ENCODE measurements at places on chromosomes 3 and 15.

GRCh38 chr15:100732211-100733055 is 130.0 kb downstream of the ASB7 start:
- DNase-seq, result no peak

DNA sequence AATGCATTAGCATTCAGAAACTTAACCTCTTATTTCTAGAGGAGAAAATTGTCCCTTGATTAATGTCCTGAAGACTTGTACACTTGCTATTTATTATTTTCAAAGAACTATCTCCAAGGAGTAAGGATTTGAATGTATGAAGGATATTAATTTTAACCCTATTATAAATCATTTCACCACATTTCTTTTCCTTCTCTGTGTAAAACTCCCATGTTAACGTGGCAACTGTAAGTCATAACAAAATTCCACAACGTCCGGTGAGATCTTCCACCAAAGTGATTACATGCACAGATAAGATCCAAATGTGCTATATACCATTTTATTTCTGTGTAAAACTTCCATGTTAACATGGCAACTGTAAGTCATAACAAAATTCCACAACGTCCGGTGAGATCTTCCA is 229.1 kb upstream of the ARHGEF26 start:
- DNase-seq, result no peak

DNA sequence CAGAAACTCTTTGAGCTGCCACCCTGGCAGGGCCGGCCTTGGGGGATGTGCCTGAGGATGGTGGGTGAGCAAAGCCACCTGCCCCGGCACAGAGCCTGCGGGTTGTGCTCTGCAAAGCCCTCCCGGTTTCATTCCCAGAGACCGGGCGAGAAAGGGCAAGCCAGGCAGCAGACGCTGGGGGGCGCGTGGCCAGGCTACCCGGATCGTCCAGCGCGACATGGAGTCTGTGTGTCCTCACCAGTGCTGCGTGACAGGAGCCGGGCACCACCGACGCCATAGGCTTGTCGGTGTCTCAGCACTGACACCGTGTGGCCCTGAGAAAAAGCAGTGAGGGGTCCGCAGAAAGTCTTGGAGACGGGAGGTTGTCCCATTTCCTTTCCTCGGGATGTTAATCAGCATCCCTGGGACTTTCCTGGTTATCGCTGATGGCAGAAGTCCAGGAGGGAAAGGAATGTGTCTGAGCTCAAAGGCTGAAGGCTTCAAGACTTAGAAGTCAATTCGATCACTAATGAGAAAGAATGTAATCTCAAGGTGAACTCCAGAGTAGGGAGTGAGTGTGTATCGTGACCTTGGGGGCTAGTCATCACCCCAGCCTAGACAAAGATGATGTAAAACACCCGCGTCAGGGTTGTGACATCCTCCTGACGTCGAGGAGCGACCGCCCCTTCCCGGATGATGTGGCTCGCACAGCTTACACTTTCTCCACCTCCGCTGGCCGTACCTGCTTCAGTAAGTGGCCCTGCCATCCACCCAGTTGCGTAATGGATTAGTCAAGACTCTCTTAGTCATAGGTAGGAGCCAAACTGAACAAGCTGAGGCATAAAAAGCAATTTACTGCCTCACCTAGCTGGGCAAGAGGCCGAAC is 36.3 kb upstream of the PLA2G4E start:
- peak; percentile 19 for DNase-seq

- no peak for DNase-seq
These were observed 4.0 kb downstream of the ATP10A start for GRCh38 chr15:25858952-25859760.

- no peak for DNase-seq
These were observed 50.4 kb downstream of the GHSR start for GRCh38 chr3:172397716-172398405.

DNA sequence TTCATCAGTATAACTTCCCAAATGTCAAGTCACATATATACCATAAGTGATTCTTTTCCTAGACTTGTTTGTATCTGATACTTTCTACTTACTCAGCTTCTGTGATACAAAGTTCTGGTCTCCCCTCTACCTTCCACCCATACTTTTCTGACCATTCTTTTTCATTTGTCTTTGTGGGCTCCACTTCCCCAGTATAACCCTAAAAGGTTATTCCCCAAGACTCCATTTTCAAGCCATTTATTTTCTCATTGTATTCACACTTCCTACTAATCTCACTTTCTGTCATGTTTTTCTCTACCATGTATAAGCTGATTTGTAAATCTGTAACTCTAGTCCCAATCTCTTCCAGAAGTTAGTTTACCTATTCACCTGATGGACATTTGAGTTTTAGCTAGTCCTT is 34.0 kb downstream of the IQCB1 start:
- no peak for DNase-seq

- no peak for DNase-seq
These were observed 162.7 kb upstream of the MEIS2 start for GRCh38 chr15:37262922-37263608.

DNA sequence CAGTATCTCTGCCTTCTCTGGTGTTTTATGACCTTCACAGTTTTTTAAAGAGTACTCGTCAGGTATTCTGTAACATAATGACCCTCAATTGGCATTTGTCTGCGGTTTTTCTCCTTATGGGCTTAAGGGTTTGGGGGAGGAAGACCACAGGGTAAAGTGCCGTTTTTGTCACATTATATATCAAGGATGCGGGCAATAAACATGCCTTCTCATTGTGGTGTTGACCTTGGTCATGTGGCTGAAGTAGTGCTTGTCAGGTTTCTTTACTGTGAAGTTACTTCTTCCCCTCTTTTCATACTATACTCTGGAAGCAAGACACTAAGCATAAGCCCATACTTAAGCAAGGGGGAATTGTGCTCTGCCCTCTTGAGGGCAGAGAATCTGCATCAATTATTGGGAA is 16.6 kb downstream of the CAPN3 start:
- no peak for DNase-seq

GRCh38 chr3:44045476-44046275 is 196.0 kb upstream of the TOPAZ1 start:
- DNase-seq, result no peak

DNA sequence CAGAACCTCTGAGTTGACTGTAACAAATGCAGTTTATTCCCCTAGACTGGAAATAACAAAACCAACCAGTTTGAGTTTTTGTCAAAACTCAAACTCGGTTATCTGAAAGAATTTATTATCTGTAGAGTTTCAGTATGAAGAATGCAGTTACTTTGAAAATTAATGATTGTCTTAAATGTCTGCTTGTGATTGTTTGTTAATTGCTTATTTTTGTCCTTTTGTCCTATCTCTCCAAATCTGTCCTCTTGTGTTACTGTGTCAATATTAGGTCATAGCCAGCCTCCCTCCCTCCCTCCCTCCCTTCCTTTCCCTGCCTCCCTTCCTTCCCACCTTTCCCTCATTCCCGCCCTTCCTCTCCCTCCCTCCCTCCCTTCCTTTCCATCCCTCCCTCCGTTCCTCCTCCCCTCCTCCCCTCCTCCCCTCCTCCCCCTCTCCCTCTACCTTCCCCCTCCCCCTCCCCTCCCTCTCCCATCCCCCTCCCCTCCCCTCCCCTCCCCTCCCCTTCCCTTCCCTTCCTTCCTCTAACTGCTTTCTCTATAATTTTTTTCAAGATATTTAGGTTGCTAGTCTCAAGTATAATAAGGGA is 153.5 kb downstream of the FNDC3B start:
- DNase-seq, result no peak

DNA sequence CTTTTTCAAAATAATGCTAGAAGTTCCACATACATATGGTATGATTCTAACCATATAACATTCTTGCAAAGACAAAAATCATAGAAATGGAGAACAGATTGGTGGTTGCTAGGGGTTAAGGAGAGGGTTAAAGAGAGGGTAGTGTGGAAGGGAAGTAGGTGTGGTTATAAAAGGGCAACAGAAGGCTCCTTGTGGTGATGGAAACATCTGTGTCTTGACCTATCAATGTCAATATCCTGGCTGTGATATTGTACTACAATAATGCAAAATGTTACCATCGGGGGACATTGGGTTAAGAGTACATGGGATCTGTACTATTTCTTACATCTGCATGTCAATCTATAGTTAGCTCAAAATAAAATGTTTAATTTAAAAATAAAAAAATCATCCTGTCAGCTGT is 67.8 kb upstream of the FSIP1 start:
- no peak for DNase-seq

- no peak for DNase-seq
These were observed 619 bp downstream of the EIF2AK4 start for GRCh38 chr15:39934397-39935071.

Measured in stimulated activated CD8-positive, alpha-beta memory T cell treated with anti-CD3 and anti-CD28 coated beads, Interleukin-15, amount 100 ng/mL, for 4 hours (primary cell).